ENCODE measurements at places on chromosomes 12 and 14. TPM values are rescaled to one million over a fixed set of nuclear protein-coding genes. Genes with fewer than 3 reads are reported as not detected.

The SLC6A15 gene
- 0.68 TPM for polyA plus RNA-seq

The ADAM20 gene
- 0.16 TPM for polyA plus RNA-seq

The CLEC4A gene
- polyA plus RNA-seq, result 1.9 TPM

The ULK1 gene
- 20.5 TPM for polyA plus RNA-seq

The ASB2 gene
- polyA plus RNA-seq, result 0.24 TPM

The KLHL33 gene
- polyA plus RNA-seq, result 0.50 TPM

The TTC6 gene
- 0.31 TPM for polyA plus RNA-seq

The CACNA1C gene
- polyA plus RNA-seq, result 6.4 TPM

The NFATC4 gene
- polyA plus RNA-seq, result 50.5 TPM

The GNG2 gene
- 83.8 TPM for polyA plus RNA-seq

The KLRG1 gene
- 2.8 TPM for polyA plus RNA-seq

Measured in right renal cortex interstitium (tissue), 3 donors.